ENCODE measurements at places on chromosomes 2 and 18.

- DNase-seq: no peak
Measured at GRCh38 chr2:38438133-38438882, 61.2 kb upstream of the ATL2 start.

GRCh38 chr2:95266781-95267430, 7.3 kb upstream of the PROM2 start:
- DNase-seq: no peak

DNA sequence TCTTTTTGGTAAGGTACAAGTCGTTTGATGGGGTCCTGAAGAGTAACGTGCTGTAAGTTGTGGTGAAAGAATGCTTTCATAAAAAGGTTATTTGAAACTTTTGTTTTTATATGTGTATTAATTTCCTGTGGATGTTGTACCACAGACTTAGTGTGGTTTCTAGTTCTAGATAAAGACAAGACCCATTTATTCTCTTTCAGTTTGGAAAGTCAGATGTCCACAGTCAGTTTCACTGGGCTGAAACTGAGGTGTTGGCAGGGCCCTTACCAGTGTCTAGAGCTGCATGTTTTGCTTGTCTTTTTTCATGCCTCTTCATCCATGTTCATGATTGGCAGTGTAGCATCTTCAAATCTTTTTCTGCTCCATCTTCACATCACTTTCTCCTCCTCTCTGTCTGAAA, 22.1 kb upstream of the DOCK10 start:
- no peak for DNase-seq

DNA sequence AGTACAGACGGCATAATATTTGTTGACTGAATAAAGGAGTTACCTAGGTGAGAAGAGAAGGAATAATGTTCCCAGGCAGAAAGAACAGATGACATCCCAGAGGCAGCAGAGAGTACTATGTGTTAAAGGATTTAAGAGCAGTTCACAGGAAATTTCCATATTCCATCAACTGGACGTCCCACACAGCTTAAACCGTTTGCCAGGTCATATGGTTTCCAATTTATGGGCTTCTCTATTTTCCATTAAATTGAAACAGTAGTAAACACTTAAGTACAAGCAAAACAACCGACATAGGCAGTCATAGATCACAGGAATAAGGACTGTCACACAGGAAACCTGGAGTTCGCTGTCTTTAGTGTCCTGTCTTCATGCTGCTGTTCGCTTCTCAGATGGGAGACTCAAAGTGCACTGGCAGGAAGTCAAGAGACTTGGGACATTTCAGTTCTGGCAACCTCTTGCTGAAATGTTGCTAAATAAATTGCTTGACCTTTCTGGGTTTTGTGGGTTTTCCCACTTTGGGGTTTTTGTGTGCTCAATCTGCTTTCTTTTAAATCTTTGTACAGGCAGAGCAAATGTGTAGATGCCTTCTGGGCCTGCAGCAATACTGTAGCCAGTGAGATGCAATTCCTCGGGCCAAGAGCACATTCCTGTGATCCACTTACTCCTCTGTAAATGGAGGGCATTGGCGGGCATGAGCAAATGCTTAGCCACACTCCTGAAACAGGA, 5.8 kb upstream of the PIEZO2 start:
- DNase-seq: no peak

GRCh38 chr2:150702791-150703190, 215.3 kb upstream of the RND3 start:
- DNase-seq: no peak

GRCh38 chr2:64637931-64638330, 15.8 kb downstream of the SERTAD2 start:
- DNase-seq: no peak

GRCh38 chr2:31950946-31951562, 59.8 kb downstream of the MEMO1 start:
- DNase-seq: no peak

DNA sequence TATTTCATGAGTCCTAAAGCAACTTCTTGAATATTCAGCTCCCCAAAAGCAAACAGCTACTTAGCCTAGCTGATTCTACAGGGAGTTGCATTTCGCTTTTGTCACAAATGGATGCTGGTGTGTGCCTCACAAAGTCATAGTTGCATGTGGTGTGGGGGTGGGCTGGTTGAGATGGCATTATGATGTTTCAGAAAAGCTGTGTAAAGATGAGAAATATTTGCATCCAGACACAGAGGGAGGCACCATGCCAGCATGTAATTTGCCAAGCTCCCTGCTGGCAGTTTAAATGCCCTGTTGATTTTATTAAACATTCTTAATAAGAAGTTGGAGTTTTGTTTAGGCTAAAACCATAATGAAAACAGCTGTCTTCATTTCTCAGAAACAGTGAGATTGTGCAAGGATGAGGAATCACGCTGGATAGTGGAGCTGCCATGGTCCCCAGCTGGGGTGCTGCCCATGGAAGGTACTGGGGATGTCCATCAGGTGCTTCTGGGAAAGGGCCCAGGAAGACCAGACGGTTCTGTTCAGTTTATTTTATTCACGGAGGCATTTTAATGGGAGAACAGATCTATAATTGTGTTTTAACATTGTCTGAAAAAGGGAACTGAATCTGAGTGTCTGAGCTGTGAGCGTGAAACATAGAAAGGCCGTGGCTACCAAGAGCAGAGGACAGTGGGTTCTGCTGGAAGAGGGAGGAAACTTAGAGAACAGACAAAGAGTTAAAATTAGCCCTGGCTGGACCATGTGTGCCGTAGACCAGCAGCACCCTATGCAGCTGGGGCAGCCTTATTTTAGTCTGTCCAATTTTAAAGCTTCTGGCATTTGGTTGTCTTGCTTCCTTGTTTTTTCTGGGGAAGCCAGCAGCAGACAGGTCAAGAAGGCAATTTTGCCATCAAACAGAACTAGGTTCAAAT, 177.1 kb downstream of the FAM210A start:
- no peak for DNase-seq

DNA sequence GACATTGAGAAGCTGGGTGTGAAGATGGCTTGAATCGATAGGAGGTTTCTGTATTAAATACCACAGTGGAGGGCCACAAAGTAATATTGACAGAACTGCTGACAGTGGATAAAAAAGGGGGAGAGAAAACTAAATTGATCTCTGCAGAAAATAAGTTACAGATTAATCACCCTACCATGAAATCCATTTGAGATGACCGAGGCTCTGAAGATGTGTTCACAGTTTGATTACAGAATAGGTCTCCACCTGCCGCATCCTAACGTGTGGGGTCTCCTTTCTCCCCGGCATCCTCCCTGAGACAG, 165.6 kb downstream of the EIPR1 start:
- no peak for DNase-seq

GRCh38 chr2:240877460-240878340, 9.1 kb downstream of the AGXT start:
- DNase-seq: no peak
